Suppressor macrophage treated with lipopolysaccharide for 4 hours (primary cell): ENCODE measurements at places on chromosomes 13 and 19.

- DNase-seq, result no peak
Measured at GRCh38 chr13:113651511-113652403, 6.2 kb downstream of the ATP4B start.

- no peak for DNase-seq
Measured at GRCh38 chr13:42375663-42376062, 103.7 kb downstream of the AKAP11 start.

- DNase-seq, result no peak
Measured at GRCh38 chr19:32580353-32580900, 563 bp upstream of the PDCD5 start.

- DNase-seq, result no peak
Measured at GRCh38 chr13:37068962-37069361, 9.5 kb upstream of the SUPT20H start.
